Stimulated activated CD4-positive, alpha-beta T cell treated with anti-CD3 and anti-CD28 coated beads, Interleukin-15, amount 100 ng/mL, for 1 hour (primary cell): ENCODE measurements at places on chromosomes 4 and X.

GRCh38 chr4:27048429-27049238, 188.0 kb downstream of the STIM2 start:
- no peak for DNase-seq

- DNase-seq = no peak
These were observed 62.7 kb downstream of the GAB1 start for GRCh38 chr4:143399113-143399949.

GRCh38 chr4:2757426-2757825, 1.3 kb upstream of the TNIP2 start:
- DNase-seq = no peak

DNA sequence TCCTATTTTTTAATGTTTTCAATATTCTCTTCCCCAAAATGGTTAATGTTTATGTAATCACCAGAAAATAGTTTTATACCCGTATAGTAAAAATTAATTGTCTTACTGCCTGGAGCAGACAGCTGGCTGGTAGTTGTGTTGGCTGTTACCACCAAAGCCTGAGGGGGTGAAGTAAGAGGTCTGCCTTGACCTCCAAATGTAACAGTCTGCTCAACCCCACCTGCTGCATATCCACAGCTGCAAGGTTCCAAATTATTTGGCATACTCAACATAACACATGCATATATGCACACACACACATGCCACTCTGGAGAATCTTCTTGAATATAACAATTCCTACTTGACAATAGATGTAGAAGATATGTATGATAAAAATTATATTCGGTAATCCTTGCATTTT, 624.3 kb downstream of the ADGRL3 start:
- DNase-seq = no peak

- DNase-seq = no peak
These were observed 118.0 kb upstream of the EDNRA start for GRCh38 chr4:147362938-147363337.

DNA sequence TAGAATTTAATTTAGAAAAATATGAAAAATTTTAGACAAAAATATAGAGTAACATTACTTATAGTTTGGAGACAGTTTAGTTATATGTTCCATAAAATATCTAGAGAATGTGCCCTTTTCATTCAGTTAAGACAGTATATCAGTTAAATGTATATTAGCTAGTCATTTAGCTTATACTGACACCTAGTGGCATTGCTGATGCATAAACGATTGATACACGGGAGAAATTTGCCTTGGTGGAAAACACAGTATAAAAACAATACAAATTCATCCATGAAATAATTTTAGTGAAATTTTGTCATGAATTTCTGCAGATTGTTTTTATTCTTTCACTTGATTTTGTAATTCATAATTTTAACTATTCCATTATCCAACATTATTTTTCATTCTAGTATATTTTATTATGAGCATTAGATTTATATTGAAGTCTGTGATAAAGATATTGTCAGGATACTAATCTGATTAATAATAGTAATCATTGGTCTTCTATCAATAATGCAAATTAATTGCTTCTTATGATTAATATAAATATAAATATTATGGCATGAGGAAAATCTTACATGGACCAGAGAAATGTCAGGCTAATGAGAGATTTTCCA, 219.0 kb downstream of the TLL1 start:
- DNase-seq = no peak

DNA sequence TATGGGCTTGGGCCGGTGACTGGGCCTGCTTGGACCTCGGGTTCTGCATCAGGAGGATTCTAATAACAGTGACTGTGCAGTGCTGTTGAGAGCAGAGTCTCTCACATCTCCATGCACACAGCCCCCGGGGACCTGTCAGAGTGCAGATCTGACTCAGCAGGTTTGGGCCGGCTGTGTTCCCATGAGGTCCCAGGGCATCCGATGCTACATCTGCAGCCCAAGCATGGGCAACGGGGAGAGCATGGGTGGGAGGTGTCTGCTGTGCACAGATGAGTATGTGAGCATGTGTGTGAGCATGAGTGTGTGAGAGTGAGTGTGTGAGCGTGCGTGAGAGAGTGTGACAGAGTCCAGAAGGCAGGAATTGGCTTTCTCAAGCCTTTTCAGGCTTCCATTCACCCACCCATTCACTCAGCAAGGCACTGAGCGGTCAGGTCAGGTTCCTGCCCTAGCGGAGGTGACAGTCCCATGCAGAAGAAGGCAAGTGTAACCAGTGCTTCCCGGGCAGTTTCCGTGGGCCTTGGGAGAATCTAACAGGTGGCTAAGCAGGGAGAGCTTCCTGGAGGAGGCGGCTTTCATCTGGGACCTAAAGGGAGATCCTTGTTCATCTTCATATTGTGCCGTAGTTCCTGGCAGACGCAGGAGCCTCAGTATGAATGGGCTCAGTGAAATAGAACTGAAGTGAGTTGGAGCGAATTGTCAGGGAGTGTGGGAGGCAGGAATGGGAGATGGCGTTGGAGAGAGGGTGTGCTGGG, 62.6 kb downstream of the SORCS2 start:
- DNase-seq = no peak

DNA sequence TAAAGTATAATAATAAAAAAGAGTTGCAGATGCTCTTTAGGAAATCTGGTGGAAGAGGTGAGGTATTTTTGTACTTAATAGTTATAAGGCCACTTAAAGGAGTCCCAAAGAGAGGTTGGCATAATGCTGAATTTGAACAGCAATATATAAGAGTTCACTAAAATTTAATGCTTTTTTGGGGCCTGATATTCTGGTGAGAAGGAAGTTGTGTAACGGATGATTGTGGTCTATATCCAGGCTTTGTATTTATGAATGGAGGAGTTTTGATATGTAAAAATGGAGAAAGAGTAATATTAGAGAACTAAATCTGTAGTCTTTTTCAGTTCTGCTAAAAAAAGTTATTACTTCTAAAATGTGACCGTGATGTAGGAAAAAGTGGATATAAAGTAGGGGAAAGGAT, 20.4 kb downstream of the BMP2K start:
- DNase-seq = no peak

GRCh38 chrX:54357414-54358377, at the start of gene WNK3:
WNK3 (minus strand) TSS chrX:54358046.
- peak; percentile 14 for DNase-seq

GRCh38 chr4:127140306-127140705, 492.5 kb upstream of the INTU start:
- no peak for DNase-seq

DNA sequence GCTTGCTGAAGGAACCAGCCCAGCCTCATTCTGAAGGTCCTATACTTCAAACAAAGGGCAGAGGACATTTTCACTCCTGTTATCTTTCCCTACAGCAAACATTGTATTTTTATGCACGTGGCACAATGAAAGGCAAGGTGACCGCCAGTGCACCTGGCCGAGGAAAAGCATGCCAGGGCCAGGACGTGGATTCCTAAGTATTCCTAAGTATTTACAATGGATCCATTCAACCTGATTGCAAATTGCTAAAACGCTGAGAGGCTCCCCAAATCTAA, 127.9 kb upstream of the FTHL17 start:
- no peak for DNase-seq

DNA sequence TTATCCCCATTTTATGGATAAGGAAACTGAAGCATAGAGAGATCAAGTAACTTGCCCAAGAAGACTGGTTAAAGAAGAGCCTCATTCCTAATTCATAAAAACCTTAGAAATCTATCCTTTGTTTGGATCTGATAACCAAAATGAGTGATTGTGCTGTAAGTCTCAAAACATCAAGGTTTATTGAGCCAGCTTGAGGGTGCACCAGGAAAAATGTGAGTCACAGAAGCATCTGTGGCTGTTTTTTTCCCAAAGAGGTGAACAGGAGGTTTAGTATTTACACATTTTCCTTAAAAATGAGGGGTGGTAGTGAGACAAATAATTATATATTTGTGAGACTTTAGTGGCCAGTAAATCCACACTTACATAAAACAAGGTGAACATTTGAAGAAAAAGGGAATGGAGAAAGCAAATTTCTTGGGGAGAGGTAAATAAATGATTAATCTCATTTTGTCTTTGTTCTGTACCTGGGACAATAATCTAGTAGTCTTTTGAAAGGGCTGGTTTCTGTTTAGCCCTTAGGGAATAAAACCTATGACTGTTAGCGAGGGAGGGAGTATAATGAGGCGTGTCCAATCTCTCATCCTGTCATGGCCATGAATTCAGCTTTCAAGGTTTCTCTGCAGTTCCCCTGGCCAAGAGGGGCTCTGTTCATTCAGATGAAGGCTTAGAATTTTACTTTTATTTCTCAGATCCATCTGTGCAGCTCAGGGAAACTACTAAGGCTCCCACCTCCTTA, 12.2 kb upstream of the FMR1 start:
- DNase-seq = no peak

- DNase-seq = no peak
These were observed 922.5 kb downstream of the RPA4 start for GRCh38 chrX:97806238-97806637.
